Hematopoietic multipotent progenitor cell (in vitro differentiated cells): ENCODE measurements at places on chromosomes 1 and 21. TPM values are rescaled to one million over a fixed set of nuclear protein-coding genes. Genes with fewer than 3 reads are reported as not detected.

The EFNA1 gene
- total RNA-seq = 21.3 TPM

The KIF26B gene
- 0.54 TPM for total RNA-seq

DNA sequence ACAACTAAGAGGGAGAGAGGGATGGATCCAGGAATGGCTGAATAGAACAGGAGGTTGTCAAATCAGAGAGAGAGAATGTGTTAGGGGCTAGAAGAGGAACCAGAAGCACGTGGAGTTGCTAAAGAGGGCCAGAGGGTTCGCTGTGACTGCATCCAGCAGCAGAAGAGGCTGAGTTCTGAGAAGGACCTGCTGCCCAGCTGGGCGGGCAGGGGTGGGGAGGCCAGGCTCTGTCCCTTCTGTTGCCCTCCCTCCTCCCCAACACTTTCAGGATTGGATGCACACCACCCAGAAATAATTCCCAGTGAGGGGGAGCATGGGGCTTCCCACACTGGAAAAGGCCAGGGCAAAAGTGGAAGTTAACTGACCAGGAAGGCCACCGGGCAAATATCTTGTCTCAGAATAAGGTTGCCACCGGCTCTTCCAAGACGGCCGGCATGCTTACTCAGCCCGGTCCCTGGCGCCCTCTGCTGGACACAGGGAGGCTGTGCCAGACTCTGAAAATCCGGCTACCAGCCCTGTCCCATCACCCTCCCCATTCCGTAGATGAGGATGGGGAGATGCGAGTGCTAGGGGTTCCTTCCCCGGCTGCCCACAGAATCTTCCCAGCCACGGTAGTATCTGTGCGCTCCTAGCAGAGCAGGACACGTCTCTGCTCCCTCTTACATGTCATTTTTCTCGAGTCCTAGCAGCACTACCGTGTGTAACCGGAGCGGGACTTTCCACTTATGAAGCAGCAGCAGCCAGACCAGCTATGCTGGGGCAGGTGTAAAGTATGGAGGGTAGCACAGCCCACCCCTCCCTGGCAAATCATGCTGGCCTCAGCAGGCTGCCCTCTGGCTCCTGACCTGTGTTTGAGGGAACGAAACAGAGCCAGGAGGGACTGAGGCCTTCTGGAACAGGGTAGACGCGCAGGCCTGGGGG, 46.8 kb upstream of the A3GALT2 start:
- DNase-seq = peak; percentile 77

GRCh38 chr1:175866776-175867175, 123.4 kb upstream of the TNR start:
- no peak for DNase-seq

GRCh38 chr1:239952348-239953308, 139.1 kb upstream of the FMN2 start:
- no peak for DNase-seq

GRCh38 chr1:11571906-11572616, 82.2 kb downstream of the FBXO2 start:
- DNase-seq = peak; percentile 26

DNA sequence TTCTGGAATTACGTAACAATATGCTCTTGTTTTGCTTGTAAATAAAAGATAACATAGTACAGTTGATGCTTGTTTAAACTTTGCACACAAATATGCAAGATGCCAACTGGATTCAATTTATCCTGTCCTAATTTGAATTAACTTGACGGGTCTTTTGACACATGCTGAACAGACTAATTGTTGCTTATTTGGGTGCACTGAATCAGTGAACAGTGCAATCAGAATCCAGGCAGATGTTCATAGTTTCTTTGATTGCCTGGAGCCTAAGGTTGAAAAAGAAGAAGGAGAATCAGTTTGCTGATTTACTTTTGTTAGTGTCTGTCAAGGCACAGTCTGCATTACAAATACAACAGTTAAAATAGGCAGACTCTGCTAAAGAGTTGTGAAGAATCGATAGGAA, 307.9 kb downstream of the COL11A1 start:
- no peak for DNase-seq

DNA sequence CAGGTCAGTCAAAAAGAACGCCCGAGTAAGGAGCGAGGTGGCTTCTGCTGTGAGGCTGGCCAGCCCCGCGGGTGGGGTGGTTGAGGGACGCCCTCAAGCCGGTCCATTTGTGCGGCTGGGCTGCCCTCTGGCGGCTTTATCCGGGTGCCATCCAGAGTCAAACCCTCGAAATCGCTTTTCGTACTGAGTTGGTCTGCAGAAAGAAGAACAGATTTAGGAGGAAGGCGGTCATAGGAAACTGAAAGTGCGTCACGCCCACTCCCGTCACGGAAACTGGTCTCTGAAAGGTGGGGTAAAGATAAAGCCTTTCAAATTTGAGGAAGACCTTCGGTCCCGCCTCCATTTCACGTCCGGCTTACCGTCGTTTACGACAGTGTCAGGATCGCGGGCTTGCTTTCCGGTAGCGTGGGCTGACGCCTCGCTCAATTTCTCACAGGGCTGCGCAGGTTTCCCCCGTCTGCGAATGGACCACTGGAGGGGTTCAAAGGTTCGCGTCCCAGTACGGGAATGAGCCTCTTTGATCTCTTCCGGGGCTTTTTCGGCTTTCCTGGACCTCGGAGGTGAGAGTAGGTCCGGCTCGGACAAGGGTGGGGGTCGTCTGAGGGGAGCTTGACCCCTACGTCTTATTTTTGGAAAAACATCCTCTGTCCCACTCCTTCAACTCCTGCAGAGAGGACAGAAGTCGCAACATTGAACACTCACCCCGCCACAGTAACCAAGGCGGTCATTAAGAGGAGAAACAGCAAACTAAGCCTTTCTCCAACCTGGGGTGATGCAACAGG, at the start of gene HAX1:
TSS of gene HAX1 (plus strand) at position 413 of the 782 bp plus-strand sequence. CDS start at position 508, 95 bp downstream.
- DNase-seq = peak; percentile 100

DNA sequence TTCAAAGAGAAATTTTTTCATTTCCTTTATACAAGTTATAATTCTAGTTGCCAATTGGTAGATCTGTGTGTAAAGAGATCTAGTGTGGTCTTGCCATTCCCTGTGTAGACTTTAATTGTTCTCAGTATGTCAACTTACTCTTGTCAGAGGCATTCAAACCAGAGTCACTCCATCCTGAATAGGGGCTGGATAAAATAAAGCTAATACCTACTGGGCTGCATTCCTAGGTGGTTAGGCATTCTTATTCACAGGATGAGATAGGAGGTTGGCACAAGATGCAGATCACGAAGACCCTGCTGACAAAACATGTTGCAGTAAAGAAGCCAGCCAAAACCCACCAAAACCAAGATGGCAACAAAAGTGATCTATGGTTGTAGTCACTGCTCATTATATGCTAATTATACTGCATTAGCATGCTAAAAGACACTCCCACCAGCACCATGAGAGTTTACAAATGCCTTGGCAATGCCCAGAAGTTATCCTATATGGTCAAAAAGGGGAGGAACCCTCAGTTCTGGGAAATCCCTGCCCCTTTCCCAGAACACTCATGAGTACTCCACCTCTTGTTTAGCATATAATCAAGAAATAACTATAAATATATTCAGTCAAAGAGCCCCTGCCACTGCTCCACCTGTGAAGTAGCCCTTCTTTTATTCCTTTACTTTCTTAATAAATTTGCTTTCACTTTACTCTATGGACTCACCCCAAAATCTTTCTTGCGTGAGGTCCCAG, 74.0 kb upstream of the ADAMTS5 start:
- DNase-seq = no peak
